ENCODE measurements at places on chromosomes 7 and 10.

GRCh38 chr7:140005341-140005740 is 57.4 kb downstream of the PARP12 start:
- DNase-seq, result no peak

- peak; percentile 61 for DNase-seq
Measured at GRCh38 chr7:29854257-29854938, 48.1 kb downstream of the WIPF3 start.

GRCh38 chr10:71265618-71266146 is 53.3 kb downstream of the UNC5B start:
- no peak for DNase-seq

DNA sequence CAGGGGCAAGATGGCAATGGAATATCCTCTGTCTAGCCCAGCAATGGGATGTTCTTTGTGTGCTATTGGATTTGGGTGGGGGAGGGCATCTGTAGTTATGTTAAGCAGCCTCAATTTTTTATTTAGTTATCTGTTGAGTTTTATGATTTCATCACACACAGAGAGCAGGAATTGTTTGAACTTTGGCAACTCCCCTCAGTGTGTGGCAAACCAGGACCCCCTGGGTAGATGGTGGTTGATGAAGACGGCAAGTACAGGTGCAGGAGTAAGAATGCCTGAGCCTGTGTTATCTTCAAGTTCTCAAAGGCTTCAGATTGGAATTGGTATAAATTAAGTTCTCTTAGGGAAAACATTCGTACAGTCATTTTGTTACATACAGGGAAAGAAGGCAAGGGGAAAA is 142.4 kb upstream of the SAMD8 start:
- no peak for DNase-seq

GRCh38 chr7:139896831-139897230 is 67.8 kb downstream of the TBXAS1 start:
- no peak for DNase-seq

DNA sequence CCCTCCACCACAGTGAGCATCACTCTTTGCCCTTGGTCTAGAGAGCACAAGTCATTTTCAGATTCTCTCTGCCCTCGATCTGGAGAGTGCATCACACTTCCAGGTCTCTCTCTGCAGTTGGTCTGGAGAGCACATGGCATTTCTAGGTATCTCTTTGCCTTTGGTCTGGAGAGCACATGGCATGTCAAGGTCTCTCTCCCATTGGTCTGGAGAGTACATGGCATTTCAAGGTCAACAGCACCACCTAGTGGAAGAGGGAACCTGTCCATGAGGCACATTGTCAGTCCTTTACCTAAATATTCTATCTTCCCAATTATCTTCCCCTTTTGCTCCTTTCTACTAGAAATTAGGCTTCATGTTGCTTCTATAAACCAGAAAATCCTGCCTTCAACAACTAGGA is 1139.4 kb downstream of the XPNPEP1 start:
- DNase-seq, result peak; percentile 16

- peak; percentile 0 for DNase-seq
Measured at GRCh38 chr7:146655928-146656797, 539.6 kb downstream of the CNTNAP2 start.

DNA sequence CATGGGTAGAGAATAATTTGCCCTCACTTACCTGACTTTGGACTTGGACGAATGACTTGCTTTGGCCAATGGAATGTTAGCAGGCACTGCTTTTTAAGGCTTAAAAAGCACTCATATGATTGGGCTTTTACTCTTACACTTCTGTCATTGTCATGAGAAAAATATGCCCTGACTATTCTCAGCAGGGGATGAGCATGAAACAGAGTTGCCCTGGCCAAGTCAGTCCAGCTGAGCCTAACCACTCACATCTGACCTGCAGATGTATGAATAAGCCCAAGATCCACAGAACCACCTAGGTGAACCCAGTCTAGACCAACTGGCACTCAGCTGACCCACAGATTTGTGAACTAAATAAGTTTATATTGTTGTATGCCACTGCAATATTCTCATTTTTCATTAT is 573.5 kb downstream of the TNS3 start:
- DNase-seq, result no peak

- DNase-seq, result no peak
Measured at GRCh38 chr7:2164646-2165045, 68.1 kb downstream of the MAD1L1 start.

GRCh38 chr10:97937928-97938327 is 88.3 kb downstream of the GOLGA7B start:
- no peak for DNase-seq

DNA sequence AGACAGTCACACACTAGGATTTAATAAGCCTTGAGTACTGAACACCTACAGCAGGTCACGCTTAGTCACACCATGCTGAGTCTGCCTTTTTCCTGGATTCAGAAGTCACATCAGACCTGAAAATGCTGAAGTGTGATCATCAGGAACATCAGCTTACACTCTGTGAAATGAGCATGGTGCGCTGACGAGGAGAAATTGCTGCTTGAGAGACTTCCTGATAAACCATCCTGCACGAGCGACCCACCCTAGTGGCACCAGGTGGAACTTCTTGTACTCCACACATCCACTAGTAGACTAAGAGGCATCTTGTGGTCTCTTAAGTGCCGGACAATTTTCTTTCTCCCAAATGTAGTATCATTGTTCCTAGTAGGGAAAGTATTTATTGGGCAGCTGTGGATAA is 51.8 kb upstream of the MRLN start:
- DNase-seq, result peak; percentile 44

DNA sequence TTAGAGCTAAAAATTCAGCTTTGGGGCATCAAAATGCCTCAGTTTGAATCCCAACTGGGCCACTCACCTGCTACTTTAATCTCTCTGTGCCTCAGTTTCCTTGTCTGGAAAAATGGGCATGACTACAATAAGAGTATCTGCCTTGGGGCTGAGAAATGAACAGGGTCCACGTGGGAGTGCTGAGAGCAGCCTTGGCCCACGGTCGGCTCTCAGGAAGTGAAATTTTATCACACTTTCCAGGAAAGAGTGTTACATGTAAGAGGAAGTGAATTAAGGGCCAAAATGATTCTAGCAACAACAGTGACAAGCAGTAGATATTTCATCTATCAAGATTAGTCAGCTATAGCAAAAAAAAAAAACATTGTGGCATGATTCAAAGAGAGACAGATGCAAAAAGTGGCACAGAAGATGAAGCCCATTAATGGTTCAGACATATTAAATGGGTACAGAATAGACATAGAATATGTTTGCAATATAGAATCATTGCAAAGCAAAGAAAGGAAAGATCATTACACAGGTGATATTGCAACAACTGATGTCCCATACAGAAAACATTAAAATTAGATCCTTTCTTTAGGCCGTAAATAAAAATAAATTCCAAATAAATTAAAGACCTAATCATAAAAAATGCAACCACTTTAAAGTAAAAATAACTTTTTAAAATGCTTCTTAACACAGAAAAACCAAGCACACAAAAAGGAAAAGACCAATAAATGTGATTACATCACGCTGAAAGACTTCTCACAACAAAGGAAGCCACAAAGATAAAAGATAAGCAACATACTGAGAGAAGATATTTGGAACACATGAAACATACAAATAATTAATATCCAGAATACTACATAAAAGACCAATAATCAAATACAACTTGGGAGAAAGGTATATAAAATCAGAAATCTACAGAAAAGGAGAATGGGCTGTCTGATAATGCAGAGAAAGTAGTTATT is 4.3 kb downstream of the TMEM273 start:
- no peak for DNase-seq

DNA sequence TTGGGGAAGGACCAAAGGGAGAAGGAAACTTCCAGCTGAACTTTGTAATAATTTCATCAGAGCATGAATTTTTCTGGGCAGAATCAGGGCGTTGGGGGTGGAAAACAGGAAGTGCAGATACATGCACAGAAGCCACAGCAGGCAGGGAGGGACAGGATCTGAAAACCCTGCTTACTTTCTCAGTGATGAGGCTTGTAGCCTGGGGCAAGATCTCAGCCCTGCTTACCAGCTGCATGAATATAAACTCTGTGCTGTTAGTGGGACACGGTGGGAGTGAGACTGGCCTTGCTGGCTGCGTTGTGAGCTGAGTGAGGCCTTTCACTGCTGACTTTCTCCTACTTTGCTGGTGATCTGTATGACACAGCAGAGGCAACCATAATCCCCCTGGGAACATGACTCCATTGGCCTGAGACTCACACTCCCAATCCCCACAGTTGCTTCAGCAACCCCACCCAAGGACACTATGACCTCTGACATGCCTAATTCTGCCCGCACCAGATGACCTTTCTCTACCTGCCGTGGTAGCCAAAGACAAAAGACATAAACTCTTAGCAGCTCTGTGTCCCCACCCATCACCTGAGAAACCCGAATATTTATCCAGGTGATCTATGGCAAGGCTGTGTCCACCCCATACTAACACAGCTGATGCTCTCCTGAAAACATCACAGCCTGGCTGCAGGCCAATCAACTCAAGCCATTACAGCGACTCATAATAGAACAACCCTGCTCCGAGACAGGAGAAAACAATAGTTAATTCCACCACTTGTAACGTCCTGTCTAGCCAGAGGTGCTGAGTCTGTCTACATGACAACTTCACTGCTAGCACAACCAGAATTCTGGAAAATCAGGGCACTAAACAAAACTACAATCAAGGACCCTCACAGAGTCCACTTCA is 190.7 kb upstream of the CHRM2 start:
- peak; percentile 35 for DNase-seq

GRCh38 chr10:3048119-3049019 is 19.0 kb upstream of the PFKP start:
- peak; percentile 53 for DNase-seq

- no peak for DNase-seq
Measured at GRCh38 chr7:130435311-130435854, 5.4 kb downstream of the CEP41 start.

DNA sequence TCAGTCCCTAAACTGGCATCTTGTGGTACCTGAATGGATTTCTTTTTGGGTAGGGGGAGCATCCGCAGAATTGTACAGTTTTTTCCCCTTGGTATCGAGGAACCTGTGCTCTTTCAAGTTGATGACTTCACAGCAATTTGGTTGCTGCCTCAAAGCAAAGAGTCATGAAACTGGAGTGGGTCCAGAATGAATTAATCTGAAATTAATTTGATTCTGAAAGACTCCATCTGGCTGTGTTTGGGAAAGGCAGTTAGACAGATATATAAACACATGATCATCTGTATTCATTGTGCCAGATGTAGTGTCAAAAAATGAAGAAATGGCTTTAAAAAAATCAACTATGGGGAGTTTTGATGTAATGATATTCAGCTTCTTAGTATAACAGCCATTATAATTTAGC is 136.1 kb downstream of the CELF2 start:
- DNase-seq, result no peak

GRCh38 chr10:110387983-110388686 is 83.4 kb upstream of the SMNDC1 start:
- no peak for DNase-seq

DNA sequence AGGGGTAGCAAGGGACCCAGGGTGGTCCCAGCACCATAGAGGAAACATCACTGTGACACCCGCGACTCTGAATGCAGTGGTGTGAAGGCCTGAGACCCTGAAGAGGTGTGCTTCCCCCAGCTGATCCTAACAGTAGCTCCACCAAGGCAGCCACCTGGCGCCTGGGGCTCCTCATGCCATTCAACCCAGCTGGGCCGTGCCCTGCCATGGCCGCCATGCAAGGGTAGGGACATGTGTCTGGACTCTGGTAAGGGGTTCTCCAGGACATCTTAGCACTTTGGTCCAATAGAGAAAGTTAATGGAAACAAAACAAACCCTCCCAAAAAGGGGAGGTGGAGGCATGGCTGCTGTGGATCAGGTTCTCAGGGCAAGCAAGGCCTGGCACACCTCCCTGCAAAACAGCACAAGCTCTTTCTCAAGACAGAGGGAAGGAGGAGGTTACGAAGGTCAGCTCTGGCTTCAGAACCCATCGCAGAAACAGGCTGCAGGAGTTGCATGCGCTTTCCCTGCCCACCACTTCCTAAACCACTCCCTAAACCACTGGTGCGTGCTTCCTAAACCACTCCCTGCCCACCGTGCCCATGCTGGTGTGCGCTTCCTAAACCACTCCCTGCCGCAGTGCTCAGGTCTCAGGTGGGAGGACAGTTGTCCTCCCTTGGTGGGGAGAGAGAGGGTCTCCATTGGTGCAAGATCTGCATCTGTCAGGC is 108.7 kb downstream of the LARP4B start:
- no peak for DNase-seq

GRCh38 chr10:51487576-51487975 is 211.8 kb downstream of the CSTF2T start:
- no peak for DNase-seq

DNA sequence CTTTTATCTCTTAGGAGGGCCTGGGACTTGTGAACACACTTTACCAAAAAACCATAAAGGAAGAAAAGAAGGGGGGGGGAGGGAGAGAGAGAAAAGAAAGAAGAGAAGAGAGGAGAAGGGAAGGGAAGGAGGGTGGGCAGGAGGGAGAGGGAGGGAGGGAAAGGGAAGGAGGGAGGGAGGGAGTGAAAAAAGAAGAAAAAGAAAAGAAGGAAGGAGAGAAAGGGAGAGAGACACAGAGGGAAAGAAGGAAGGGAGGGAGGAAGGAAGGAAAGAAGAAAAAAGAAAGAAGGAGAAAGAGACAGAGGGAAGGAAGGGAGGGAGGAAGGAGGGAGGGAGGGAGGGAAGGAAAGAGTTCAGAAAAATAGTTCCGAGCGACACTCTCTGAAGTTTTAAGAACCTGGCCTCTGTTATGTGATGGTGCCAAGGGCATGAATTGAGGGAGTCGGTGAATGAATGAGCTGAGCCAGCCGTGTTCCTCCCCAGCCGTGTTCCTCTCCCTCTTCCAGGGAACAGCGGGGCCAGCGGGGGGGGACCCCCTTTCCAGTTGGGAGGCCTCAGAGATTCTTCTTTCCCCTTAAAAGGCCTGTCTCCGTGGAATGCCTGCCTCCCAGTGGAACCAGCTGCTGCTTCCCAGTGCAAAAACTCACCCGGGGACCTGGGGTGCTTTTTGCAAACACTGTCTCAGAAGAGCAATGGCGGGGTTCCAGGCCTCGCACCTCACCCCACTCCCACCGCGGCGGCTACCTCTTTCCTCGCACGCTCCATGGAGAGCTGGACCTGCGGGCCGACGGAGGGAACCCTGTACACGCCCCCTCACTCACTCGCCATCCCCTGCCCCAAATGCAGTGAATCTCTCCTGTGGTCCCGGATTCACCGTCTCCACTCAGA is 84.1 kb downstream of the FOXL3 start:
- DNase-seq, result no peak

- DNase-seq, result no peak
Measured at GRCh38 chr7:94304878-94305277, 89.8 kb upstream of the COL1A2 start.

GRCh38 chr10:43229208-43230061 is 37.4 kb downstream of the RASGEF1A start:
- no peak for DNase-seq

DNA sequence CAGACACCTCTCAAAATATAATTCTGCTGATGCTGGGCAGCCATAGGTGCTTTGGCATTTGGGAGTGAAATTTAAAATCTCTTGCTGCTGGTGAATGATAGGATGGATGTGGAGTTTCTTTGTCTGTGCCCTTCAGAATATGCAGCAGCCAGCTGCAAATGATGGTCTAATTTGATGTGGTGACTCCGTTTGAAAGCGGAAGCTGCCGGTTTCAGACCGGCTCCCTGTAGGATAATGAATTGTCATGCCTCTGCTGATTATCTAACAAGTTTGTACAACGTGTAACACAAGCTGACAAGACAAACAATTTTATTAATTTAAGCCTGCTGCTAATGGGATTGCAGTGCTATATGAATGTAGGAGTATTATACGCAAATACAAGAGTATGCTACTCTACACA is 103.5 kb downstream of the SND1 start:
- no peak for DNase-seq

GRCh38 chr10:90960355-90960814 is 39.5 kb upstream of the ANKRD1 start:
- DNase-seq, result peak; percentile 76
